ENCODE measurements at places on chromosomes 2 and 18.

DNA sequence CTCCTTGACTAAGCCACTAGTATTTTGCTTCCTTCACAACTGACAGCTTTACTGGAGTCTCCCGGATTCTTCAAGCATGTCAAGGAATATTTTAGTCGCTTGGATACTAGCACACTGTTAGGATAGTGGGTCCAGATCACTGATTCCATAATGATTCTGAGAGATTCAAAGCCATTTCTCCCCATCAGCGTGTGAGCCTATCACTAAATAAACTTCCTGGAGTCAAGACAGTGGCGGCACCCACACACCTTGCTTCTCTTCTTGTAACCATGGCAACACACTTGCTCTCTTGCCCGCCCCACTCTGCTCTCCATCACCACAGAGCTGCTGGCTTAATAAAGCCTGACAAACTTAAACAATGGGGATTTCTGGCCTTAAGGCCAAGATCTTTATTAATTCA, 245.1 kb downstream of the LRRTM1 start:
- no peak for DNase-seq

GRCh38 chr18:77057006-77057395, 75.6 kb downstream of the MBP start:
- DNase-seq, result no peak

DNA sequence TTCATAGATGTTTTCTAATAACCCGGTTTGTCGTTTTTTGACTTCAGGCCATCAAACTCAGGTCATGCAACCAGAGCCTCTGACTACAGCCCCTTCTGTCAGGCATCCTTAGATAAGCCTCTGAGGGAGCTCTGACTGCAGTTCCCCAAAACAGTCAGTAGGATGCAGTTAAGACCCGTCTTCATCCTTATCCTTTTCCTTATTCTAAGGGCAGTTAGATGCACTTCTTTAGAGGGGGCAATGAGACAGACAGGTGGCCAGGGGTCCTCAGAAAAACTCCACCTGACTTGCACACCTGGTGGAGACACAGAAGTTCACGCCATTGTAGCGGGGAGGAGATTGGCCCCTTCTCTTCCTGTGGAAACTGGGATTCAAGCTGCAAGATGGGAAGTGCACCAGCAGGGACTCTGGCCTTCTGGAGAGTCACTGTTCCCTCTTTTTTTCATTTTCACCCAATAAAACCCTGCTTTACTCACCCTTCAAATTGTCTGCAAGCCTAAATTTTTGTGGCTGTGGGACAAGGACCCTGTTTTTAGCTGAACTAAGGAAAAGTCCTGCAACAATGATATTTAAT, 104.8 kb upstream of the TFPI start:
- no peak for DNase-seq

DNA sequence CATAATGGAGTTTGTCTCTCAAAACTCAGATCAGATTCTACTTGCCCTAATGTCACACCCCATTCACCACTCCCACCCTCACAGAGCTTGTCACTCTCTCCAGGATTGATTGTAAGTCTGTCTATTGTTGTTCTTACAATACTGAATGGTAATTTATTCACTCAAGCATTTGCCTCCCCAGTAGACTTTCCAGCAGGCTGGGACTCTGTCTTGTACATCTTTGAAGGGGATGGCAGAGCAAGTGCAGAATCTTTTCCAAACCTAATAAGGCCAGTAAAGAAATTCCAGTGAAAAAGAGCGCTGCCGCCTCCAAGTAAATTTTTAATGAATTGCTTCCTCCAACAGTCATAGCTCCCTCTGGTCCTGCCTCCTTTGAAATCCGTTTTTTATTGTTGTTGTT, 56.9 kb downstream of the RBM43 start:
- no peak for DNase-seq

- DNase-seq, result no peak
Measured at GRCh38 chr18:7848054-7848412, 280.9 kb downstream of the PTPRM start.

GRCh38 chr2:157471078-157471477, 27.2 kb upstream of the CYTIP start:
- DNase-seq, result no peak
